ENCODE measurements at places on chromosomes 16 and 17.

DNA sequence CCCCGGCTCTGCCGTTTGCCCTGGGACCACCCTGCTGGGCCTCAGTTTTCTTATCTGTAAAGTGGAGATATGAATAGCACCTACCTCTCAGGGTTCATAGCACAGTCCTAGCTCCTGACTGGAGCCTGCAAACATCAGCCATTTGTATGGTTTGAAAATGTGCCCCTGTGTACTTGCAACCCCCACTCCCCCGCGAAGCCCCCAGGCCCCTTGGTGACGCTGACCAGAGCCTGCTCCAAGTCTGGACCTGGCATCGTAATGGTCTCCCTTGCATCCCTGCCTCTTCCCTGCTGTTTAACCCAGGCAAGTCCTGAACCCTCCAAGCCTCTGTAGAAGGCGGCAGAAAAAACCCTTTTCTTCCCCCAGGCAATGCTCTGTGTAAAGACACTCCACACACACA, 128.0 kb downstream of the IRF8 start:
- no peak for DNase-seq

GRCh38 chr17:17726458-17727060, 45.3 kb downstream of the RAI1 start:
- DNase-seq = no peak

DNA sequence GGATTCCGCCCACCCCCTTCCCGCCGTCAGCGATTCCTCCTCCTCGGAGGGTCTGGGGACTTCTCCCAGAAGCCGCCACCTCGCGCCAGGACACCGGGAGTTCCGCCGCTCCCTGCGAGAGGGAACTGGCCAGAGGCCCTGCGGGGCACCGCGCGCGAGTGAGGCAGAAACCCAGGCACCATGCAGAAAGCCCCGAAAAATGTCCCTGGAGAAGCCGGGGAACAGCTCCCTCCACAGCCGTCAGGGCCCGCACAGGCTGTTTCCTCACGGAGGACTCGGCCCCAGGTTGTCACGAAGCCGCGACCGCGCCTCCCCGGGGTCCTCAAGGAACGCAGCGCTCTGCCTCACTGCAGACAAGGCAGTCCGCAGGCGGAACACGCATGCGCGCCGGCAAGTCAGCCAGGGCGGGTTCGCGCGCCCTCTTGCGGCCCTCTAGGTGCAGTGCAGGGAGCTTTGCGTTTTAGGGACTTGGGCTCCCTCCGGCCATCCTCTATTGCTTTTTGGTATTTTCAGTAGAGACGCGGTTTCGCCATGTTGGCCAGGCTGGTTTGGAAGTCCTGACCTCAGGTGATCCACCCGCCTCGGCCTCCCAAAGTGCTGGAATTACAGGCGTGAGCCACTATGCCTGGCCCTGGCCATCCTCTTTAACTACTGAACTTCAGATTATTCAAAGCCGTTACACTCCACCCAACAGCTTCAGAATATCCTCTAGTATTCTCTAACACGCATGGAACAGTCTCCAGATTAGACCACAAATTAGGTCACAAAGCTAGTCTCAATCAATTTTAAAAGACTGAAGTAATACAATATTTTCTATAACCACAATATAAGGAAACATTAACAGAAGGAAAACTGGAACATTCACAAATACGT, 20.3 kb upstream of the ZNF287 start:
- DNase-seq = peak; percentile 92

DNA sequence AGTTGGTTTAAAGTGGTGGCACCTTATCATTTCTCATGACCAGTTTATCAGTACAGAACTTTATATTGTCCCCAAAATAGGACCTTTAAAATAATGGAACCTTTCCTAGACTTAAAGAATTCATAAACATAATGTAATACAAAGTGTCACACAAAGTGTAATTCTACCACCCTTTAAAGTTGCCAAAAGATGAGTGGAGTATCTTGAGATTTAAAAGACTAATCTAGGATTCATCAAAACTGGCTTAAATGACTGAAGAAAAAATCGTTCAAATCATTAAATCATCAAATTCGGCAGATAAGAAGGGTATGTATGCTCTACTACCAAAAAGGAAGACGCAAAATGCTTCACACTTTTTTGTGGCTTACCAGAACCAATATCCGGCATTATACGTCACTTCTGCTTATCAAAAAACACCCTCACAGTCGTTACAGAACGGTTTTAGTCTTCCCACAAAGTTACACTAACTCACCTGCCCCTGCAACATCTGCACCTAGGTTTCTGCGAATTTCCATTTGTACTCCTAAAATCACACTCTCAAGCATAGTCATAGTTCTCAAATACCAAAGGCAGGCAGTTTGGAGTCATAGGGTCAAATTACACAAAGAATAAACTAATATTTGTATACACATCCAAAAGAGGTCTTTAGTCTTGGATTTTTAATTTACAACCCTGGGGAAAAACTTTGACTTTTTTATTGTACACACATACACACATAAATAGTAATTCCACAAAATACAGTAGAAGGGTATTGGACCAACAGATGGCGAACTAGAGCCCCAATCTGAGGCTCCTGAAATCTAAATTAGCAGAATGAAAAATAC, 1.4 kb upstream of the KANSL1 start:
- peak; percentile 88 for DNase-seq

GRCh38 chr16:66706506-66706880, 9.9 kb upstream of the CMTM4 start:
- no peak for DNase-seq

- no peak for DNase-seq
Observed at GRCh38 chr17:82175951-82176350, 36.7 kb downstream of the CCDC57 start.

Measured in CD4-positive, alpha-beta T cell treated with Interleukin-15 for 4 hours (primary cell).